ENCODE measurements at places on chromosomes 12 and 14.

- DNase-seq = no peak
These were observed 2.5 kb upstream of the OR4N2 start for GRCh38 chr14:19801118-19801464.

GRCh38 chr14:93317210-93317874 is 15.5 kb downstream of the BTBD7 start:
- no peak for DNase-seq

DNA sequence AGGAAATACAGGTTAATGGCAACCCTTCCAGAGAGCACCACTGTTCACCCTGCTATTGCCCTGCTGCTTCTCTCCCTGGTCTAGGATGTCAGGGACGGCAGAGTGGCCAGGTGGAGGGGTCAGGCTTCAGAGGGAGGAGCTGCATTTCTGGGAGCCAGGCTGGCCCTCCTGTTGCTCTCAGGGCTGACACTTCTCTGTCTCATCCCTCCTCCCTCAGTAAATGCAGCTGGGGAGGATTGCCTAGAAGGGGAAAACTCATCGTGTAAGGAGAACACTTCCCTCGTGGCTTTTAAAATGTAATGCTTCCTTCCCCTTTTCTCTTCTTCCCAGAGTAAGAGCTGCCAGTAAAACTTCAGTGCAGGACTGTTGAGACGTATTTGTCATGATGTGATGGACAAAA is 20.8 kb downstream of the SUSD6 start:
- no peak for DNase-seq

GRCh38 chr14:72515779-72516770 is 377.8 kb downstream of the DPF3 start:
- no peak for DNase-seq

GRCh38 chr12:80598004-80598606 is 109.3 kb upstream of the MYF6 start:
- no peak for DNase-seq

- no peak for DNase-seq
These were observed 2.2 kb upstream of the DUSP16 start for GRCh38 chr12:12564911-12565310.

GRCh38 chr14:56752428-56752827 is 57.9 kb downstream of the OTX2 start:
- DNase-seq = no peak

DNA sequence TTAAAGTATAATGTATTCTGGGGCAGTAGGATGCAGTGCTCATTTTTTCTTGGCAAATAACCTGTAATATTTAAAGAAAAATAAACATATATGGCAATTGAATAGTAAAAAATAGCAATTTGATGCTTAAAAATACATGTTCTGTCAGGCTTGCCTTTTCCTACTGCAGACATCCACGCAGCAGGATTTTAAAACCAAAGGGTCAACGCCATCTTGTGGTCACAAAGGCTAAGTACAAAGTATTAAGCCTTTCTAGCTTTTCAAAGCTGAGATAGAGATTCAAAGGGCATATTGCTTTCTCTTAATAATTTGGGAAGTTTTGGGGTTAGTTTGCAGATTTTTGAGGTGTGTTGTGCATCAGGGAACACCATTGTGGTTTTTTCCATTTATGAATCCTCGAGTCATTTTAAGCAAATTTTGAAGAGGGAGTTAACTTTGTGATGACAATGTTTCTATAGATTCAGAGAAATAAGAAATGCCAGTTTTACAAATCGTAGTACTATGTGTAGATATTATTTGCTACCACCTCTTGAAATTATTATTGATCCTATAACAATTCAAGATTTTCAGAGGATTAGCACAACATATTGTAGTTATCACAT is 4.7 kb upstream of the CCER1 start:
- DNase-seq = no peak

DNA sequence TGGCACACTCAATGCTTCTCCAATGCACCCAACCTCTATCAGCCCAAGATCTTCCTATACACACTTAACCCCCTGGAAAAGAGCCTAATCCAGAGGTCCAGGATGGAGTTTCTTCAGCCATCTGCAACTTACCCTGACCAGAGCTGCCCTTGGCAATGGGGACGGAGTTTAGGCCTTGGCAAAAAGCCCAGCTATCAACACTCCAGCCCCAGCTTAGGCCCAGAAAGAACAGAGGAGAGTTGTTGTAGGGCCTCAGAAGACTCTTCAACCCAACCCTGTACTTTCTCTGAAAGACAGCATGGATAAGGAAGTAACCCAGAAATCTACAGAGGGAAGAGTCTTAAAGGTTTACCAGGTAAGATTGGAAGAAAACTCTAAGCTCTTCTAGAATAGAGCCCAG is 219.3 kb upstream of the PELI2 start:
- DNase-seq = no peak

Measured in activated naive CD8-positive, alpha-beta T cell treated with anti-CD3 and anti-CD28 coated beads, Interleukin-2, amount 50 U/mL, for 16 hours (primary cell).